Kidney epithelial cell (primary cell): ENCODE measurements at places on chromosomes 1 and 21. TPM values are rescaled to one million over a fixed set of nuclear protein-coding genes. Genes with fewer than 3 reads are reported as not detected.

Gene OR2AK2
- total RNA-seq: not detected in 2 replicates

Gene NBPF6
- total RNA-seq: not detected in 2 replicates

Gene HPCAL4
- 0.27 and 0.84 TPM in 2 replicates for total RNA-seq

Gene PALMD
- 0.17 and 0.27 TPM in 2 replicates for total RNA-seq

GRCh38 chr1:153617663-153618062, 1.5 kb upstream of the S100A14 start:
- no peak for DNase-seq

GRCh38 chr1:165612062-165612461, 19.0 kb upstream of the MGST3 start:
- DNase-seq: no peak

GRCh38 chr1:14310476-14310875, 288.0 kb upstream of the KAZN start:
- DNase-seq: no peak

DNA sequence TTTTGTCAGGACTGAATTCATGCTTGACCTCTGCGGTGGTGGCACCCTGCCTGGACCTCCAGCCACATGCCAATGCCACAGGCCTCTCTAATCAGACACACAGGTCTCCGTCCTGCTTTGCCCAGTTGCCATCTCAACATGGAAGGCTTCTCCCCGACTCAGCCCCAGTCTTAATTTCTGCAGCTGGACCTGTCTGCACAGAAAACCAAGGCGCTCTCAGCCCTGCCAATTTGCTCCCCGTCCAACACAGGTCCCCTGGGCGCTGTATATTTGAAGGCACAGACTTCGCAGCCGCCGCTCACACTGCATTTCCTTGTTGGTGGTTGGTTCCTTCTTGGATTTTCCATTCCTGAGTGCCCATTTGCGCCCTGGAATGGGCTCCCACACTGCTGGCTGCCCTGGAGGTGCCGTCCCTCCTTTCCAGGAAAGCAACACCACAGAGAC, 28.0 kb upstream of the PLEKHG5 start:
- no peak for DNase-seq

DNA sequence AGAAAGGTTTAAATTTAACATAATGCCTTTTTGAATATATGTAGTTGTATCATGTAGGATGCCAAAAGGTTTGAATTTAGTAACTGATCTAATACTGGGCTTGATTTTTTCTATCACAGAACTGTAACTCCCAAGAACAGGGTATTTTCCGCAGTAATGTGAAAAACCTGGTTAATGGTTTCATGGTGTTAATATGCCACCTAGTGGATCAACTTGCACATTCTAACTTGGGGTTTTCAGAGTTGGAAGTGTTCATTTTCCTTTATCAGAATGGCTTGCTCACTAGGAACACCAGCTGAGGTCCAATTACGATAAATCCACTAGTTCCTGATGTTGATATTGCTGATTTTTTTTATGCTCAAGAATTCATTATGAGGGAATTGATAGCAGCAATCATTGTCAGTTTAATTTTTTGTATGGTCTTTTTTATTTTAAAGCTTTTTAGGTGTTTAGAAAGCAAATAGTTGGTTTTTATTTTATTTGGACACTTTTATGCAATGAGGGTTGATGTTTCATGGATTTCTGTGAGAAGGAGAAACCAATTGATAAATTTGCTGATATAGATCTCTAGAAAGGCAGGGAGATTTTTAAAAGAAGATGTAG, 157.2 kb downstream of the PLA2G4A start:
- DNase-seq: no peak

DNA sequence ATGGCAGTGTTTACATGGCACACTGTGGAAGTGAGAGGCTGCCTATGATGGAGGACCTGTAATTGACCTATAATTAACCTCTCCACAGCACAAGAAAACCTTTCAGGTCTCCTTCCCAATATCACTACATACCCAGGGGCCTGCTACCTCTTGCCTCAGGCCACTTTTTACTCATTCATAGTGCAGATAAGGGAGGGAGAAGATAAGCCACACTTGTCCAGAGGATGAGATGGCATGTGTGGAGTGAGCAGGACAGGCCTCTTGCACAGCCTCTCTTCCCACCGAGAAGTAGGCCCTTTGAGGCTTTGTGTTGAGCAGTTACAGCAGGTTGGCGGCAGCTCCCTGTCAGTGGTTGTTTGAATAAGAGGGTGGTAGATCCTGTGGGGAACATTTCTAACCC, 31.1 kb upstream of the IKBKE start:
- no peak for DNase-seq

GRCh38 chr1:9101510-9102146, 27.3 kb downstream of the GPR157 start:
- no peak for DNase-seq

DNA sequence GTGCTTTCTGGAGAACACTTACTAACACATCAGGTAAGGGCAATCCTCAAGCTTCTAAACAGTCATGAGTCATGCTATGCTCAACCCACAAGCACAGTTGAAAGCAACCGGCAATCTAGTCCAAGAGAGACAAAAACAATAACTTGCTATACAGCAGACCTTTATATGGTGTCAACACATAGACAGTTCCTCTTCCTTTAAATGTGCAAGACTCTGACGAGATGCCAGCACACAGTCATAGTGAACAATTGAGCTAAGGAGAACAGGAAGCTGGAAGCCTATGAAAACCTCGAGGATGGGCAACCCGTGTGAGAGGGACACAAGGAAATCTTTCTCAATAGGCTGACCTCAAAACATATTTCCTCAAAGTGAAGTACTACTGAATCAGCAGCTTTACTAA, 5.3 kb downstream of the ADIPOR1 start:
- DNase-seq: peak; percentile 4

- no peak for DNase-seq
Measured at GRCh38 chr1:87451229-87451920, 122.7 kb downstream of the LMO4 start.

DNA sequence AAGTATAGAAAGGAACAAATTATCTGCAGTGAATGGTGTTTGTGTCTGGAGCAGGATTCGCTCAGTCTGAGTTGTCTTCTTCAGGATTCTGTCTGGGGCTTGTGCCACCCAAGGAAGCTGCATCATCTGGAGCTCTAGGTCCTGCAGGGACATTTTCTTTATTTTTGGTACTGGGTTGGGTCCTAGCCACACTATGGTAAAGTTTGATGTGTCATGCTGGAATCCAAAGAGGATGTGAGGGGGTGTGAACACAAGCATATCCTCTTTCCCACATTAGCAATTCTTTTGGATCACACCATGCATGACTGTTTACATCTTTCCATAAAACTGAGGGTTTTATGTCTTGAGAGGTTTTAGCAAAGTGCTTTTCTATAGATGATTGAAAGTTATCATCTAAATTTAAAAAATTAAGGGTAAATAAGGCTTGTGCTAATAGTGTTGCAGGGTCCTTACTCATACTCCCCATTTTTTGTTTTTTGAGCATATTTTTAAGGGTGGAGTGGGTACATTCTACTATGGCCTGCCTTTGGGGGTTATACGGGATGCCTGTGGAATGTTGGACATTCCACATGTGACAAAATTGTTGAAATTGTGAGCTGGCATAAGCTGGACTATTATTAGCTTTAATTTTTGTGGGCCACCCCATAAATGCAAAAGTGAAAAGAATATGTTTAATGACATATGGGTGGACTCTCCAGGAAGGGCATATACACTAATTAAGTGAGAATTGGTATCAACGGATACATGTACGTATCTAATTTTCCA, 152.0 kb upstream of the HMCN1 start:
- DNase-seq: no peak

DNA sequence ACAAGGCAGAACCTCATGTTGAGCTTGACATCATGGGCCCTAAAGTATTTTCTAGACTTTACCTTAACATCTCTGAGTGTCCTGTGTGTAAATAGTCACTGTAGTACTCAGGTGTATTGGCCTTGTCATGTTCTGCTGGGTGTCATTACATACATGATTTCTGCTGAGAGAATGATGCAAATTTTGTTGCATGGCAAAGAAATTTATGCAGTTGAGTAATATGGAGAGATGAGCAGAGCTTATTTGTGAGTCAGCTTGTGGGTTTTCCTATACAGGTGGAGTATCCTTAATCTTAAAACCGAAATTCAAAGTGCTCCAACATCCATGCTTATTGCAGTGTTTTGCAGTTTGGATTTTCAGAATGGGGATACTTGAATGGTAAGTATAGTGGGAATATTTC, 36.6 kb downstream of the RGL1 start:
- no peak for DNase-seq

- no peak for DNase-seq
Measured at GRCh38 chr21:25983745-25984144, 186.8 kb downstream of the APP start.

GRCh38 chr1:88731475-88732269, 47.6 kb downstream of the PKN2 start:
- DNase-seq: no peak

GRCh38 chr1:53686091-53686964, 52.6 kb downstream of the GLIS1 start:
- no peak for DNase-seq

DNA sequence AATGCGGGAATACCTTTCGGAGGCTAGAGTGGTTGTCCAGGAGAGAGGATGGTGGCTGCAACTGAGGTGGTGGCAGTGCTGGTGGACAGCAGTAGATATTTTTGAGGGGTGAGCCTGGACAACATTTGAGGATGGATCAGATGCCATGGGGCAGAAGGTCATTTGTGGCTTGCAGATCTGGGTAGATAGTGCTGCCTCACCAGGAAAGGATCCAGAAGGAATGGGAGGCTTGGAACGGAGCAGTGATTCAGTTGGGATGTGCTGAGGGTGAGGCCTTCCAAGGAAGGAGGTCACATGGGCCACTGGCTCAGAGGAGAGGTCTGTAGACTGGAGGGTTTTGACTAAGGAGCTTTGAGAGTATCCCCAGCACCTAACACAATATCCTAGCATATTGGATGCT, 110.8 kb upstream of the KAZN start:
- DNase-seq: no peak

- no peak for DNase-seq
Measured at GRCh38 chr1:36511804-36512798, 29.4 kb upstream of the CSF3R start.
